ENCODE measurements at places on chromosomes 2 and 18.

DNA sequence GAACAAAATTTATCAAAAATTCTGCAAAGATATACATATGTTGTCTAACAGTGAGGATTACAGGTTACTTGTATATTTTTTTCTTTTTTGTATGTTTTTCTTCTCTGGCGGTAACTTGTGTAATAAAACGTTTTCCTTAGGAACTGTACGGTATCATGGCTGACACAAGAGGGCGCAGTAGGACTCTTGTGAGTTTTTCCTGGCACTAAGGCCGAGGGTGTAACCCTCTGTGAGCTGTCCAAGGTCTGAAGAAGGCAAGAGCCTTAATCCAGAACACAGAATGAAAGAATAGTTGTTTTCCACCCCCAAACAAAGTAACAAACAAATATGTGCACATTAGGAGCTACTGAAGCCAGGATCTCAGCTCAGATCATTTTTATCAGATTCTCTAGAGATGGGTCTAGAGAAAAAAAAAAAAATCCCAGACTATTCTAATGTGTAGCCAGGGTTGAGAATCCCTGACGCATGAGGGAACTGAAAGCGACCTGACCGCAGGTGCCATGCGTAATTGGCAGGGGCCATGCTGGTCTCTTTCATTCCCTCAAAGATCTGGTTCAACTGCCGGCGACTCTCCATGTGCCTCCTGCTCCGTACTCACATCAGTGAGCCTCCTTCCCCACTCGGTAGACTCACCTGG is 27.0 kb downstream of the TMEM200C start:
- DNase-seq, result no peak

DNA sequence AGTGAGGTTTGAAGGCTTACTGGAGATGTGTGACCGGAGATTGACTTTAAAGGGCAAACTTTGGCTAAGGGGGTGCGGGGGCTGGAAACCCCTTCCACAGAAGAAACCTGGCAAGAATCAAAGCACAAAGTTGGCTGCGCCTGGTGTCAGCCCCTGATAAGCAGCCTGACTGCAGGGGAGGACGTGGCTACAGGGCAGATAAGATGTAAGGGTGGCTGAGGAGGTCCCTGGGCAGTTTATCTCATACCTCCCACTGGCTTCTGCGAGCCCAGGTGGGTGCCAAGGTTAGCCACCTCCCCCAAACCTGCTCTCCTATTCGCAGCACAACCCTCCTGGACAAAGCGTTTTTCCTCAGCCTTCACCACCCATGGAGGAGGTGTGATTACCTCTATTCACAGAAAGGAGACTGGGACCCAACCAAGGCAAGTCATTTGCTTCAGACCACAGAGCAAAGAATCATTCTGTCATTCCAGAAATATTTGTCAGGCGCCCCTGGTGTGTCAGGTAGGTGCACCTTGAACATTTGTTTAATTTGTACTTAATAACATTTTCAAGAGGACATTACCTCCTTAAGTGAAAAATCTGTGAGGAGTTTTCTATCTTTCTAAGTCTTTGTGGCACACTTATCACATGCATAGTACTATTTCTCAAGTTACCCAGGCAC is 73.1 kb upstream of the IL1R1 start:
- no peak for DNase-seq

- no peak for DNase-seq
These were observed 936.6 kb upstream of the FANCL start for GRCh38 chr2:59177748-59178147.

DNA sequence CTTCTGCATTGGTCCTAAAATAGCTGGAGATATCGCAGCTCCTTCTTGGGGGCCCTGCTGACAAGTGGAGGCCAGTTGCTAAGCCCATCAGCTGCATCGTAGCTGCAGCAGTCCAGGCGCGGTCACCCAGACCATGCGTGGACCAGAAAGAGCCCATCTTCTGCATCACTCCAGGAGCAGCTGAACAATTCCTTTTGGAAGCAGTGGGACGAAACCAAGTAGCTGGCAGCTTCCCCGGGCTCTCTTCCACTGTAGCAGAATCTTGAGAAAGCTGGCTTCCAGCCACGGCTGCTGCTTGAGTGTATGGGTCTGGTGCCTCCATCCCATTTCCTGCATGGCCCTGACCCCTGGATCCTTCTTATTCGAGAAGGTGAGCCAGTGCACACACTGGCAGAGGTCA is 22.2 kb upstream of the CAB39 start:
- DNase-seq, result no peak

DNA sequence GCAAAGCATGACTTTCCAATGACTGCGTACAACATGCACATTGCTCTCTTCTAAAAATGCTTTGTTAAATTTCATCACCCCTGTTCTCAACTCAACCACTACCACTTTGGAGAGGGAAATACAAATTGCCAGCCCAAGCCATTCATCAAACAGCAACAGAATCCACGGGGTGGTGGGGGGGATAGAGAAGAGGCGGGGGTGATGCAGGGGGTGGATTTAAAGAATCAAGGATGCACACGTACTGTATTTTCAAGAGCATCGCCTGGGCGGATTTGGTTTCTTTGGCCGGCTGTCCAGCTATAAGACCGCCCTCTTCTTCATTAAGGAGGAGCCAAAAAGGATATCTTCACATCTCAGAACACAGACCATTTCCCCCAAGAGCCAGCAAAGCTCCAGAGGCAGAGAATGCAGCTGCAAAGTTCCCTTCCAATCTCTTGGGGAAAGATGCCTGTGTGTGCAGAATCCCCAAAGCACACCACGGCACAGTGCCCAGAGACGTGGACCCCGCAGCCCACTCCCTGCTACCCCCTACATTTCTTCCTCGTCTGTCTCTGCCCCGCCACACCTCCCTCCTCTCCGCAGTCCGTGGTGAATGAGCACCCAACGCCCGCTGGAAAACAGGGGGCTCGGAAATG is 977 bp downstream of the SLC8A1 start:
- DNase-seq, result no peak

- no peak for DNase-seq
These were observed 264.4 kb downstream of the KCNE4 start for GRCh38 chr2:223316342-223316741.

DNA sequence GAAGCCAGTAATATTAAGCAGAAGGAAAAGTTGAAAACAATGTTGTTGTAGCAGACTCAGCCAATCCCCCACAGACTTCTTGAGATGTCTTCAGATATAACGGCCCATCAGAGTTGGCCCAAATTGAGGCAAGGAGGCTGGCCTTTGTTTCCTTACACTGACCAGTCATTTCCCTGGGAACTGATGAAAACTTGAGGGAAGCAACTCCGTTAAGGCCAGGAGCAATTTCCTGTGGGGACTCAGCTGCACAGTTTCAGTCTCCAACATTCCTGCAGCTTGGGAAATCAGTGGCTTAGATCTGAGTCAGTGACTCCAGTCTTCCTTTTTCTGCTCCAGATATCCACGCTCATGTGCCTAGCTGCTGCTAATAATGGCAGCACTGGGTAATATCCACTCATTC is 75.7 kb downstream of the FTCDNL1 start:
- no peak for DNase-seq

GRCh38 chr2:164869420-164869772 is 27.8 kb upstream of the COBLL1 start:
- DNase-seq, result no peak

- DNase-seq, result no peak
These were observed 2149.8 kb upstream of the PIK3C3 start for GRCh38 chr18:39805218-39805617.

DNA sequence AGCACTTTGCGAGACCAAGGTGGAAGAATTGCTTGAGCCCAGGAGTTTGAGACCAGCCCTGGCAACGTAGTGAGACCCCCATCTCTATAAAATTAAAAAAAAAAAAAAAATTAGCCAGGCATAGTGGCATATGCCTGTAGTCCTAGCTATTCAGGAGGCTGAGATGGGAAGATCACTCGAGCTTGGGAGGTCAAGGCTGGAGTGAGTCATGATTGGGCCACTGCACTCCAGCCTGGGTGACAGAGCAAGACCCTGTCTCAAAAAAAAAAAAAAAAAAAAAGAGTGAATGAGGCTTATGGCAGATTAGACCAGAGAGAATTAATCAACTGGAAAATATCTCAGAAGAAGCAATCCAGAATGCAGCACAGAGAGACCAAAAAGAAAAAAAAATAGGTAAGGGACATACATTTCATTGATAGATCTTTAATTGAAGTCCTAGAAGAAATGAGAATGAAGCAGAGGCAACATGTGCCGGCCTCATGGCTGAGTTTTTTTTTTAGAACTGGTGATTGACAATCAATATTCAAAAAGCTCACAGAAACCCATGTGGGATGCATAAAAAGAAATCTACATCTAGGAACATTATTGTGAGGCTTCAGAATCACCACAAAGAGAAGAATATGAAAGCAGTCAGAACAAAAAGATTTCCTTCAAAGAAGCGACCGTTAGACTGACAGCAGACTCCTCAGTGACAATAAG is 32.2 kb upstream of the ELAC1 start:
- no peak for DNase-seq
